ENCODE measurements at places on chromosomes 4 and X. TPM values are rescaled to one million over a fixed set of nuclear protein-coding genes. Genes with fewer than 3 reads are reported as not detected.

The CLTRN gene
- total RNA-seq = 1.0 TPM

The SSX1 gene
- not detected for total RNA-seq

The STPG2 gene
- total RNA-seq = 0.19 TPM

The VSIG4 gene
- not detected for total RNA-seq

The HTRA3 gene
- total RNA-seq = not detected

The RHOXF1 gene
- total RNA-seq = not detected

The RBM47 gene
- total RNA-seq = 0.59 TPM

The HTR2C gene
- total RNA-seq = not detected

The RHOH gene
- total RNA-seq = 82.9 TPM

The PAGE4 gene
- total RNA-seq = not detected

The COMMD8 gene
- total RNA-seq = 18.5 TPM

The STAP1 gene
- total RNA-seq = 10.4 TPM

The NHS gene
- total RNA-seq = 1.2 TPM

The RTL3 gene
- total RNA-seq = not detected

The SCFD2 gene
- 29.1 TPM for total RNA-seq

The ANAPC10 gene
- total RNA-seq = 42.5 TPM

The MAGEE2 gene
- total RNA-seq = not detected

The GRSF1 gene
- 91.0 TPM for total RNA-seq

The GAGE2A gene
- total RNA-seq = not detected

The FIP1L1 gene
- 83.8 TPM for total RNA-seq

The GPR50 gene
- total RNA-seq = not detected

The GAGE12J gene
- total RNA-seq = not detected

The PABPC5 gene
- not detected for total RNA-seq

The AMER1 gene
- 3.3 TPM for total RNA-seq

The UCP1 gene
- not detected for total RNA-seq

The RPS3A gene
- total RNA-seq = 2,119 TPM

The BEX1 gene
- total RNA-seq = not detected

The USP46 gene
- 1.0 TPM for total RNA-seq

The GRIA2 gene
- not detected for total RNA-seq

Data from activated naive CD4-positive, alpha-beta T cell treated with anti-CD3 and anti-CD28 coated beads, Interleukin-2, amount 50 U/mL, for 72 hours (primary cell).